Suppressor macrophage treated with lipopolysaccharide for 1 hour (primary cell): ENCODE measurements at places on chromosomes 4 and X.
A peak's percentile ranks its signal among the peaks of the same experiment; 100 is the strongest.

GRCh38 chrX:2677764-2678163 is 13.3 kb upstream of the CD99 start:
- peak; percentile 71 for DNase-seq

DNA sequence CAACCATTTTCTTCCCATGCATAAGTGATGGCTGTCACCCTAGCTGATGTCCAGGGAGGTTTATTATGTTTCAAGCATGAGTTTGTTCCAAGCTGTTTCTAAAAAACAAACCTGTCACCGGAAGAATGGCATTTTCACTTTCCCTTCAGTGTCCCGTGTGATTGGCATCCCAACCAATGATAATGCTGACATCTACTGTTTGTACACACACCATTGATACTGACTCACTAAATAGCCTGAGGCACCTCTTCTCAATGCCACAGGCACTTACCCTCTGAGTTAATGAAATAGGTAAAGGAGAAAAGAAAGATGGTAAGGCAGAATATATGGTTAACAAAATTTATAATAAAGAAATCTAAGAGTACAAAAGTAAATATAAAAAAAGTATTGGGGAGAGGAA is 23.1 kb upstream of the VCX2 start:
- no peak for DNase-seq

- no peak for DNase-seq
Observed at GRCh38 chrX:152212969-152213368, 74.6 kb upstream of the MAGEA10 start.

DNA sequence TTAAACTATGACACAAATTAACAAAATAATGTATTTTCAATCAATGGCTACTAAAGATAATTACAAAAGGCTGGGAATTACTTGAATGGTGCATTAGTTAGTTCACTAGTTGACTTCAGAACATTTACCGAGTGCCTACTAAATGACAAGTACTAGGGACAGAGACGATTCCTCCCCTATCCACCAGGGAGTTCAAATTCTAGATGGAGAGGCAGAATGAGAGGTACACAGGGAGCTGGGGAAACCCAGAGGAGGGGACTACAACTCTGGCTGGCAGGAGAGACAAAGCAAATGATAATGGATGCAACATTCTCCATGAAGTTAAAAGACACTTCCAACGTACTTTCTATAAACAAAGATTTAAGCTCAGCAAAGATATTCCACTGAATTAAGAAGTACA is 43.1 kb upstream of the MCF2 start:
- DNase-seq = no peak

DNA sequence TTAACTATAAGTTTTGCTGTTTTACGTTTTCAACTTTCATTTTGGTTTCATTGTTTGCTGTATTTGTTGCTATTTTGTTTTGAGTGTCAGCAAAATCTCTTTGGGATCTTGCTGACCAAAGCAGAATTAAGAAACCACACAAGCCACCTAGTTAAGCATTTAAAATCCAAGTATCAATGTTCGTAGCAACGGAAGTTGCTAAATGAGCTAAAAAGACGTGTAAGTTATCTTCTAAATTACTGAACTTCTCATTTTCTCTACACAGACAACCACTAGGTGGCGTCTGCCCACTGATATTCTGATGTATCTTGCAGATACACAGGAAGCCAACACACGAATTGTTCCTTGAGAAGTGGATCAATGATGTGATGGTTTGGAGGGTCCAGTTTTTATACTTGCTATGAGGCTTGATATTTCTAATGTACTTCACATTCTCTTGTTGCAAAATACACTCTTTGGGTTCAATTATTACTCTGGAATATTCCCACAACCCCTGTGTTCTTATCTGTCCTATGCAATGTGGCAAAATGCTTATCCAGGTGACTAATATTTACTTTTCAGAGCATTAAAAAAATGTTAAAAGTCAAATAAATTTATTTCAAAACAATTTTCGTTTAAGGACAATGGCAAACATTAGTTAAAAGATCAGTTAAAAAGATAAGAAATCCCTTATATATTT is 250.5 kb downstream of the TECRL start:
- peak; percentile 71 for DNase-seq

GRCh38 chrX:63720293-63720692 is 64.7 kb downstream of the ARHGEF9 start:
- no peak for DNase-seq

DNA sequence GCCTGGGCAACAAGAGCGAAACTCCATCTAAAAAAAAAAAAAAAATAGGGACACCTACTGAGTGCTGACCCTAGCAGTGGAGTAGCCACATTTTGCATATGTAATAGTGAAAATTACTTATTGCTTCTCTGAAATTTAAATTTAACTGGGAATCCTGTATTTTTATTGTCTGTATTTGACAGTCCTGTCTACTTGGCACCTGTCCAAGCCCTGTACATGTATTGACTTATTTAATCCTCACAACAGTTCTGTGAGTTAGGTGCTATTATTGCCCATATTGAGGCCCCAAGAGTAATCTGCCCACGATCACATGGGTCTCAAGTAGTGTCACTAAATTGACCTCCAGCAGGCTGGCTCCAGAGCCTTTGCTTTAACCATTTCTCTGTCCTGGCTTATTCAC is 81.6 kb downstream of the WDR19 start:
- DNase-seq = no peak

DNA sequence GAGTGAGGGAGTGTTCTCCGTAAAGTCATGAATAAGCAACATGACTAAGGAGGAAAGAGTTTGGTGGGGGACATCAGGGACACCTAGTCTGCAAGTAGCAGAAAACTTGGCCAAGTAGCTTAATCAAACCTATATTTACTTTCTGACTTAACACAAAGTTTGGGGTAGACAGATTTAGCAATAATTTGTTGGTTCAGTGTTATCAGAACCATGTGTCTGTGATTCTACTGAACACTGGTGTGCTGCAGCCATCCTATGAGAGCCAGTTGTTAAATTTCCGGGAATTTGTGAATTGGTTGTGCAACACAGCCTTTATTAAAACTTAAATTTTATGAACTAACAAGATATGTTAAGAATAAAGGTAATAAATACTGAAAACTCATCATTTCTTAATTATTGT is 469.3 kb downstream of the C4orf33 start:
- DNase-seq = no peak

- DNase-seq = peak; percentile 87
Observed at GRCh38 chr4:185142912-185143600, at the start of gene SLC25A4. Gene SLC25A4 (plus strand): TSS chr4:185143266. CDS start chr4:185143373, 107 bp downstream.

DNA sequence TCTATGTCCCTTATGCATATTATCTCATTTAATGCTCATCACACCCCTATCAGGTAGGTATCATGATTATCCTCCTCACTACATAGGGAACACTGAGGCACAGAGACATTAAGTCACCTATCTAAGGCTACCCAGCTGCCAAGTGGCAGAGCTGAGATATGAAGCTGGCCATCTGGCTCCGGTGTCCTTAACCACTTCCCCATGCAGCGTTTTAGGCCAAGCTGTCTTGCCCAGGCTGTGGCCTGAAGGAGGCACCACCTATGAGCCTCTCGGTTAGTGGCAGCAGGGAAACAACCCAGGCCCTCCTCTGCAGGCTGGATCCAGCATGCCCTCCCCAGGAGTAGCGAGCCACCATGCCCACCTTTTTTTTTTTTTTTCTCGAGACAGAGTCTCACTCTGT is 16.3 kb downstream of the PJA1 start:
- DNase-seq = no peak

GRCh38 chr4:36310216-36310615 is 28.8 kb downstream of the DTHD1 start:
- DNase-seq = no peak

DNA sequence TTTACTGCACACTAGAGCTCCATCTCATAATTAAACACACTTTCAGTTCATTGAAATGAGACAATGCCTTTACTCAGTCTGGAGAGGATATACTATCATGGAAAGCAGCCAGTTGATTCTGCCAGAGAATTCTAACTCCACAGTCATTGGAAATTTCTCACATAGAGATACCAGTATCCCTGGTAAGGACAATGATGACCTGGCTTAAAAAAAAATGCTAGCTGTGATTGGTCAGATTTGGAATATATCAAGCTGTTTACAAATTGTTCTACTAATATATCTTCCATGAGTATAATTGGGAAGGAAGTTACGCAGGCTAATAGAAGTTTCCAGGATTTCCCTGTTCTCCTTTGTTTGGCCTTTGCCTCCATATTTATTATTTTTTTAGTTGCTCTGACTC is 34.5 kb upstream of the TLL1 start:
- DNase-seq = no peak

DNA sequence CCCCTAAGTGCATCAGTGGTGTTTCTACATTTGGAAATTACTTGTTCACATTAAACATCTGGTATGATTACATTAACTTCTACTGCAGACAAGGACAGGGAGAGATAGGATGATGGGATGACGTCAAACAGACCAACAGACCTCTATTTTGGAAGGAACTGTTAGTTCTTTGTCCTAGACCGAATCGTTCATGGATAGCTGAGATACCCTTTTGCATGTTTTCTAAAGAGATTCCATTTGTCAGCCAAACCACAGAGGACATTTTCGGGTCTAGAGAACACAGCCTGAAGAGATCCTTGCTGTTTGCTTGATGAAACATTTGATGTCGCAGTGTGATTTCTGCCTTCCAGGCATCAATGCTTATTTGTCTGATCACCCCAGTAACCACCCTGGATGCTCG is 27.7 kb downstream of the CHST7 start:
- no peak for DNase-seq

DNA sequence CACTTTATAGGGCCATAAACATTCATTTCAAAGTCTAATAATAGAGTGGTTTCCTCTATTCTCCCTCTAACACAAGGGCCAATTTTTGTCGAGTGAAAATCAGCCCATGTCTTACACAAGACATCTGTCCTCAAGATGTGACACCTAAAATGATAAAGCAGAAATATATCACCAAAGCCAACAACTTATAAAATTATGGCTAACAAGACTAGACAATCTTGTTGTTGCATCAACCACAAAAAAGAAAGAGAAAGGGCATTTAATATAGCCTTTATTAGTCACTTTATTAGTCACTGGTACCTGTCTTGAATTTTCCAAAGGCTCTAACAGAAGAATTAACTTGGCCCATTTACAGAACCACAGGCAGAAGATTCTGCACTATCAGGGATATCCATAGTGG is 161.6 kb downstream of the SMIM20 start:
- DNase-seq = peak; percentile 22

DNA sequence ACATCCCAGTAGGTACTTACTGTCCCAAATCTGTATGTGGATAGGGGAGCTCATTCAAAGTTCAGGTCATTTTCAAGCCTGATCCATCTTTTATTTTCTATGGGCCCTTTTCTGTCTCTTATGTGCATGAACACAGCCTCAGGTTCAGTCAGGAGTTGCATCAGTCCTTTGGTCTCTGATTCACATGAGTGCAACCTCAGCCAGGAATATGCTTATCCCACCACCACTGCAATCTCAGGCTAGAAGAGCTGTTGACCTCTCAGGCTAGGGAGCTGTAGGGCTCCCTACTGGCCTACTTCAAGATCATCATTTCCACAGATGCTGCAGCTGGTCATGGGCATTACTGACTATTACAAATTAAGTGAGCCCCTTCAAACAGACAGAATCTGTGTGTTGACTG is 27.2 kb downstream of the AASDH start:
- DNase-seq = no peak

DNA sequence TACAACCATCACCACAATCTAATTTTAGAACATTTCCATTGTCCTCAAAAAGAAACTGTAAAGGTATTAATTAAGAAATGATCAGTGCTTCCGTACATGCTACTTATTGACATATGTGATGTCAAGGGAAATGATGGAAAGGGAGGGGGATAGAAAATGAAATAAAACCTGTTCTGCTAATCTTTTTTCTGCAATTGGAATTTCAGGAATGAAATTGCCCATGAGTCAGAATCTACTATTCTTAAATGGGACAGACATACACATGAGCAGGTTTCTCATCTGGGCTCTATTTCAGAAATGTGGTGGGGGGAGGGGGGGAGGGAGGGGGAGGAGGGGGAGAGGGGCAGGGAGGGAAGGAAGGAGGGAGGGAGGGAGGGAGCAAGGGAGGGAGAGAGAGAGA is 91.0 kb downstream of the SHROOM4 start:
- DNase-seq = no peak

GRCh38 chrX:11768039-11768438 is 10.0 kb downstream of the MSL3 start:
- peak; percentile 42 for DNase-seq

- peak; percentile 42 for DNase-seq
Observed at GRCh38 chrX:79161655-79162054, 17.2 kb downstream of the GPR174 start.

GRCh38 chr4:78645853-78646757 is 94.5 kb downstream of the ANXA3 start:
- peak; percentile 89 for DNase-seq

DNA sequence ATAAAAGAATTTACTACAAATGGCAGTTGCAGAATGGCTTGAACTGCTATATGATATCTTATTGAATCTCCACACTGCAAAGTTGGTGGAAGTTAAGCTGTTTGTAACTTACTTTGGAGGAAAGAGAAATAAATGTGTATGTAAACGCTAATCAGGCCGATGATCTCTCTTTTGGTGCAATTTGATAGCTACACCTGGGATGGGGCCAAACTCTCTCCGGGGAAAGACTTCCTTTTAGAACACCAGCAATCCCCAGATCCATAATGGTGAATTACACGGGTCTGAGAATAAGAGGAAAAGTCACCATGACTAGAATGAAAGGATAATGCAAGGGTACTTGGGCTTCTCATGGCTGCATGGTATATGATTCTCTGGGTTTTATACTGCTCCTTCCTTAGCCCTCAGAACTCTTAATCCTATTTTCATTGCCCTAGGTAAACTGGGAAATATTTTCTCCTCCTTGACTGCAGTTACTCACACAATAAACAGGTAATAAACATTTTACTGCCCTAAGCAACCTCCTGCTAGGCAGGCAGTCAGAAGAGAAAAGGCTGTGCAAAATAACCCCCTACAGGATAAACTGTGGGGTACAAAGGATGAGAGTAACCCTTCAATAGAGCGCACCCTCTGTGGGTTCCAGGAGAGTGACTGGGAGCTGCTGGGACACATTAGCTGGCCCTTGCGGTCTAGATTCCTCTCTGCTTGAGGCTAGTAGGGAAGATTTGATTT is 109.3 kb downstream of the MGST2 start:
- DNase-seq = no peak

- DNase-seq = no peak
Observed at GRCh38 chr4:102842367-102842766, 15.0 kb upstream of the UBE2D3 start.

DNA sequence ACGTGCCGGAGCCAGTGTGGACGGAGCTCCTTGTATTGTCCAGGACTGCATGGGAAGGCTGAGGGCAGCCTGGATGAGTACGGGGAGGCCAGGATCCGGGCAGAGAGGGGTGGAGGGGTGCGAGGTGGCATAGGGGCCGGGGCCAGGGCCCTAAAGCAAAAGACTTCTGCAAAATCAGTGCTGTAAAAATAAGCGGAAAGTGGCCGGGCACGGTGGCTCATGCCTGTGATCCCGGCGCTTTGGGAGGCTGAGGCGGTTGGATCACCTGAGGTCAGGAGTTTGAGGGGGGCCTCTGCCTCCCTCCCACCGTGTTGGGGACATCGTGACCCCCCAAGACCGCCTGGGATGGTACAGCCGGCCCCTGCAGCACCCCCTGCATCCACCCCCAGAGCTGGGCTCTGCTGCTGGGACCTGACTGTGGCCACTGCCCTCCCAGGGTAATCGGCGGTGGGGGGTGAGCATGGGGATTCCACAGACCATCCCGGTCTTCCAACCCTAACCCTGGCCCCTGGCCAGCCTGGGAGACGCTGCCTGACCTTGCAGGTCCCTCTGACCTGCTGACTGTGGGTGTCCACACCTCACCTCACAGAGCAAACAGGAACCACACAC is 23.4 kb upstream of the PLCXD1 start:
- DNase-seq = no peak

GRCh38 chr4:114281164-114281960 is 301.9 kb upstream of the ARSJ start:
- no peak for DNase-seq

GRCh38 chr4:71691416-71692073 is 92.3 kb downstream of the GC start:
- no peak for DNase-seq
